ENCODE measurements at places on chromosomes 5 and 9.

DNA sequence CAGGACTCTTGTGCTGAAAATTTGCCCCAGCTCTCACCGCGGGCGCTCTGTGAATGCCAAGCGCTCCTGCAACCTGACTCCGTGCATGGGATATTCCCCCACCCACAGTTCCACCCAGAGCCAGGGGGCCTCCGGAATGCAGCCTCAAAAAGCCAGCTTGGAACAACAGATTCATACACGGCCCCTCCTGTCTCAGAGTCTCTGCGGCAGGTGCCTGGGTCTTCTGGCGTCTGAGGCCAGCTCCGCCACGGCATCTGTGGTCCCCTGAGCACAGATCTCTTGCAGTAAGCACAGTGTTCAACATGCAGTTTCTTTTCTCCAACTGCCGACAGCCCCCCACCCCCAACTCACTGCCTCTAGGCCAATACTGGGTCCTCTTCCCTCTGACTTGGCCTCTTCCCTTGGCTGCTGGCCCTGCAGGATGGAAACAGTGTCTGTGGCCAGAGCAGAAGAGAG is 355.7 kb upstream of the IRX2 start:
- DNase-seq, result no peak

GRCh38 chr5:83720836-83721537 is at the start of gene HAPLN1:
TSS of gene HAPLN1 (minus strand) at chr5:83720855. CDS start at chr5:83673523, 47,332 bp downstream.
- no peak for DNase-seq

- no peak for DNase-seq
These were observed 11.6 kb upstream of the CMBL start for GRCh38 chr5:10319202-10319851.

DNA sequence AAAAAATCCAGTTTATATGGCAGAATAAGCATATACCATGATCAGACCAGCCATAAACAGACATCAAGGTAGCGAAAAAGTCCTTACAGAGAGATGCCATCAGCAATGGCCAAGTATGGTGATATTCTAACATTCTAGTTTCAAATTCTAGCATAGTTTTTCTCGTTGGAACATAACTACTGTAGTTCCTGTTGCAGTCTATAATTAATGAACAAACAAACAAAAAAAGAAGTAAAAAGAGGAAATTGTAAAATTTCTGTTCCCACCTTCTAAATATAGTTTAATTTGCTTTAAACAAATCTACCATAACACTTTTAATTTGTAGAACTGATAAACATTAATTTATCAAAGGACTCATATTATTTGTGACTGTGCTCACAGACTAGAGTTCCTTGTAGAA is 9.9 kb upstream of the CD180 start:
- no peak for DNase-seq

DNA sequence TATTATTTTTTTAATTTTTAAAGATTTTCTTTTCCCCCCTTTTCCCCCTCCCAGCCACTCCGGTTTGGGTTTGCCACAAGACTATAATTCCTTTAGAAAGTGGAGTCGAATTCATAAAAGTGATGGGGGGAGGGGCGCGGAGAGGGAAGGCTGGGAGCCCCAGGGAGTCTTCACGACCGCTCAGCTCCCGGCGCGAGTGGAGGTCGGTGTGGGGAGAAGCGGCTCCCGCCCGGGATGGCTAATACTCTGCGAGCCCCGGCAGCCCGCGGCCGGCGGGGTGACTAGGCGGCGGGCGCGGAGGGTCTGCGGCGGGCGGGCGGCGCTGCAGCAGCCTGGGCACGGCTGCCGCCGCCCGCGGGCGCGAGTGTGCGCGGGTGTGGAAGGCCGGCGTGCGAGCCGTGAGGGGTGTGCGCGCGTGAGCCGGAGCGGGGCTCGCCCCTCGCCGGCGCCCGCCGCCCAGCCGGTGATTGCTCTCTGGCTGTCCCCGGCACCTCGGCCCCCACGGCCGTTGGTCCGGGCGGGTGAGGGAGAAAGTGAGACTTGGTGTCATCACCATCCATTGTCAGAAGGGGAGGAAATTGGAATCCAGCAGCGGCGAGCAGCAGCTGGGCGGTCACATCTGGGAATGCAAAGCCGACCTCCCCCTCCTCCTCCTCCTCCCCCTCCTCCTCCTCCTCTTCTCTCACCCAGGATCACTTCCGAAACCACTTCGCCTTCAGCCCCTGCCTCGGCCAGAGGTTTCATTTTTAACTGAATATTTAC is at the start of gene PARP8:
TSS of gene PARP8 (plus strand) at position 377 of the 762 bp plus-strand sequence. CDS start 459 bp downstream, outside the sequence.
- peak; percentile 23 for DNase-seq

GRCh38 chr9:16627967-16628366 is 242.5 kb downstream of the BNC2 start:
- no peak for DNase-seq

DNA sequence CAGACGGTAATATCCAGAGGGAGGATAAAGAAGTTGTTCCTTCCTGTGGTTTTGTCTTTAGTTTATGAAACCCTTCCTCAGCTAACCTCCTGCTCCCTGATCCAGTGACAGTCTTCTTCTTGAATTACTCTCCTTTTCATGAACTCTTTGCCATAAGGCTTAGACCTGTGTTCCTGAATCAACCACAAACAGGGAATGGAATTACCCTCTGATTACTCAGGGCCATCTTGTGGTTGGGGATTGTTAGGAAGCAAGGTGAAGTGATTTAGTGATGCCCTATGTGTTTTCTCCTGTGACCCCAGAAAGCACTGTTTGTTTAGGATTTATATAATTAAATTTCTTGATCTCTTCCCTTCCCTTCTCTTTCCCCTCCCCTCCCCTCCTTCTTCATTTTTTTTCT is 409.1 kb downstream of the TAF11L14 start:
- no peak for DNase-seq
